NCI-H2171 (cell line): ENCODE measurements at places on chromosomes 6 and 20.

DNA sequence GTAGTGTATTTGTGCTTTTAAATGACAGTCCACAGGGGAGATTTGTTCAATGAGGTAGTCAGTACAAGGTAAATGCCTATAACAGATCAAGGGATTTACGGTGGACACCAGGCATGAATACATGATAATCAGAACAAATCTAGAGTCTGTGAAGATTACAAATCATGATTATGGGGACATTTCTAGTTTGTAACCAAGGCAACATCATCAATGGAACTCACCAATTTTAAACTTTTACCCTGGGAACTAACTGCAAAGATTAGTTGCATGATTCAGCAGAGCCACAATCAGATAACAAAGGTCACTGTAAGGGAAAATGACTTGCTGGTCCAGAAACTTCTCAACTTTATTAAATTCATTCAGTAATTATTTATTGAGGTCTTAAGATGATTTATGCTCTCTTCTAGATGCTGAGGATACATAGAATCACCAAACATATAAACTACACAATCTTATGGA, at the start of gene CRISP1:
CRISP1 (minus strand) TSS at position 51 of the 459 bp plus-strand sequence. CDS start 9,135 bp downstream, outside the sequence.
- no peak for DNase-seq

DNA sequence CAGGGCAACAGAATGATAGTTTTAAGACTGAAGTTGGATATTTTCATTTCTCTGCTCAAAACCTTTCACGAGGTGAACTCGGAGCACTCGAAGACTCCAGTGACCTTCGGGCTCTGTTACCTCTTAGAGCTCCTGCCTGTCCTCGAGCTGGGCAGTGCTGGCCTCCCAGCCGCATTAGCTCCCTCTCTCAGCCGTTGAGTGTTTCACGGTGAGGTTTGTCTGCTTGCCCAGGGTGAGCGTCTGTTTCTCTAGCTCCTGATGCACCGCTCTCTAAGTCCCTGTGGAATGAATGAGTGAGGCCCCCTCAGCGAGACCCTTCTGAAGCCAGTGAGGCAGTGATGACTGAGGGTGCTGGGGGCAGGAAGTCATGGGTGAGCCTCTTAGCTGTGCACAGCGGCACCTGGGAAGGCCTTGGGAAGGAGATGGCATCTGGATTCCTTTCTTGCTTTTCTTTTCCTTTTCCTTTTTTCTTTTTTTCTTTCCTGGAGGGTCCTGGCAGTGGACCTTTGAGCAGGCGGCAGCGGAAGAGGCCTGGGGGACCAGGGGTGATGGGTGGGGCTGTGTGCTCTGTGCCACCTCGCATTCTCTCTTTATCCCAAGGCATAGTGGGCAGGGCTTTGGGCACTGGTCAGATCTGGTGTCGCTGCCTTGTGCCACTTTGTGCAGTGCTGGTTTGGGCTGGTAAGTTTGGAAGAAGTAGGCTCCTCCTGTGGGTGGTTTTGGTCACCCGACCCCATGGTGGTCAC, 2.2 kb downstream of the PSMG4 start:
- no peak for DNase-seq

DNA sequence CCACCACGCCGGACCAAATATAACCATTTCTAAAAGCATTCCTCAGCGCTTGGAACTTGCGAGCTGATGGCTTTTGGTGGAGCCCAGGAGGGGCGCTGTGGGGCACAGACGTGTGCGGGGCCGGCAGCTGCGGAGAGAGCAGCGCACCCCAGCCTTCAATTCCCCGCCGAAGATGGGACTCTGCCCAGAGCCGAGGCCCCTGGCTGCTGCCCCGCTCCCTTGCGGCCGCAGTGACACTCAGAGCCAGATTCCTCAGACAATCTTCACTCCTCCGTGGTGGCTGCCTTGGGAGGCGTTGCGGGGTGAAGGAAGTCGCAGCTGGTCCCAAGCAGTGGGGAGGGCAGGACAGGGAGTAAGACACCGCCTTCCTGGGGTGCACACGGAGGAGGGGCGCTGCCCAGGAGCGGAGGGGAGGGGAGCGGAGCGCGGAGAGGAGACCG, 87.7 kb downstream of the TMEM242 start:
- no peak for DNase-seq

DNA sequence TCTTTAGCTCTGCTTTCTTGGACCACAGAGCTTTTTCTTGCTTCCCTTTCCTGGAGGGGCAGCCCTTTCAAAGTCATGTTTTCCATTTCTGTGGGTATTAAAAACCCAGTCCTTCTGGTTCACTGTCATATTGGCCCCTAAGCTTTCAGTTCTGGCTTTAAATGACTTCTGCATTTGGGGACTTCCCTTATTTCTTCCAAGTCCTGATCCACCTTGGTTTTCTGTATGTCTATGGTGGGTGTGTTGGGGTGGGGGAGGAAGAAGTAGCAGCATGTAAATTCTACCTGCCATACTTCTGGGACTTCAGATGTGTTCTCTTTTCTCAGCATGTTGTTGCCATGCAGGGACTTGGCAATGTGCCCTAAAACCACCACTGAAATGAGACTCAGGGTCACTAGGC, 77.1 kb upstream of the EMILIN3 start:
- no peak for DNase-seq

DNA sequence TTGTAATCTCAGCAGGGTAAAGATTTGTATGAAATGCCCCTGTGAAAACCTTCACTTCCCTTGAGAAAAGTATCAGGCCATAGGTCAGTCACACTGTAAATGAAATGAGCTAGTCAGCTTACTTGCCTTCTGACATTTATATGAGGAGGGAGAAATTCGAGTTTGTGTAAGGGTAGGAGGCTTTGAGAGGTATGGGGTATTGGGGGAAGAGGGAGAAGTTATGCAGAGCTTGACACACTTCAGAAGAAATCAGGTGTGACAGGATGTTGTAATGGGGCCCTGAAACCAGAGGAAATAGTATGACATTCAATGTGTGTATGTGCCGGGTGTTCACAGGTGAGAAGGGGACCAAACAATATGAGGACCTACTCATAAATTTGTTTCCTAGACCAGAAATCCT, 64.2 kb upstream of the CCN6 start:
- DNase-seq, result no peak

GRCh38 chr6:158793432-158793831, 25.7 kb downstream of the EZR start:
- no peak for DNase-seq

GRCh38 chr6:16184129-16184528, 54.3 kb upstream of the GMPR start:
- DNase-seq, result no peak

DNA sequence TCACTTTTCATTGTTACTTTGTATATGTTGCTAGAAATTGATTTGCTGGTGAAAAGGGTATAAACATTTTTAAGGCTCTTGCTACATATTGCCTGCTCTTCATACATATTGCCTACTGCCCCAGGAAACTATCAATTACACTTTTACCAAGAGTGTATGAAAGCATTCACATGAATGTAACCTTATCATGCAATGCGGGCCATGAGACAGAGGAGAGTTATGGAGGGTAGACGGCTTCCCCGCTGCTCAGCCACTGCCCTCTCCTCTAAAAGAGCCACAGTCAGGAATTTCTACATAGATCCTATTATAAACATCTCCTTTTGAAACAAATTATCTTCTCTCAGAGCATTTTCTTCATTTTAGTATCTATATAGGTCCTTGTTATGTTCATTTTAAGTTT, 264.4 kb downstream of the ESR1 start:
- DNase-seq, result no peak

- no peak for DNase-seq
Observed at GRCh38 chr6:130366107-130367005, 539 bp downstream of the TMEM200A start.

- no peak for DNase-seq
Observed at GRCh38 chr6:27874016-27874415, 38.2 kb downstream of the OR2B2 start.

DNA sequence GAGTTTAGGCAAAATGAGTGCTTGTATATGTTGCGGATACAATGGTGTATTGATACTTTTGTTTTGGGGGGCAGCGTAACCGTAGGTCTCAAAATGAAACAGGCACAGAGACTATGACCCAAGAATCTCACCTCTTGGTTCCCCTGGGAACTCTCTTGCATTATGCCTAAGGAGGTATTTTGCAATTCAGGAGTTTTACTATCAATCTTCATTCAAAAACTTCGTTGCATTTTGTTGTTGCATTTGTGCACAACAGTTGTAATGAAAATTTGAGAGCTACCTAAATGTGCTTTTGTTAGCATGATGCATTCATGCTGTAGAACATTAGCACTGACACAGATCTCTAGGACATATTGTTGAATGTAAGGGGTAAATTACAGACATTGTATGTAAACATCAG, 18.2 kb downstream of the VTA1 start:
- no peak for DNase-seq

DNA sequence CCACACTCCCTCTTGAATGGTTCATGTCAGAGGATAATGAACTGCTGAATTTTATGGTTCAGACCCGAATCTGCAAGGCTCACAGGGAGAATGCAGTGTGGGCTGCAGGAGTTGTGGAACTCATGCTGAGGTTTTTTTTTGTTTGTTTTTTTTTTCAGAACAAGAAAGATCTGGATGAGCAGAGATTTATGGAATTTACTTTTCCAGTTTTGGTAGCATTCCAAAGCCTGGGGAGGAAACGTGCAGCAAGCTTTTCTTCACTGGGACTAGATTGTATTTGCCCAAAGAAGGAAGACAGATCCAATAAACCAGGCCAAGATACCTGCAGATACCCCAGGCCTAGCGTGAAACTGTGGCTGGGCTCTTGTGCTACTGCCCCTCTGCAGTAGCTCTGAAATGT, 223.9 kb upstream of the TAB2 start:
- DNase-seq, result no peak
